ENCODE measurements at places on chromosomes 11 and 22.

DNA sequence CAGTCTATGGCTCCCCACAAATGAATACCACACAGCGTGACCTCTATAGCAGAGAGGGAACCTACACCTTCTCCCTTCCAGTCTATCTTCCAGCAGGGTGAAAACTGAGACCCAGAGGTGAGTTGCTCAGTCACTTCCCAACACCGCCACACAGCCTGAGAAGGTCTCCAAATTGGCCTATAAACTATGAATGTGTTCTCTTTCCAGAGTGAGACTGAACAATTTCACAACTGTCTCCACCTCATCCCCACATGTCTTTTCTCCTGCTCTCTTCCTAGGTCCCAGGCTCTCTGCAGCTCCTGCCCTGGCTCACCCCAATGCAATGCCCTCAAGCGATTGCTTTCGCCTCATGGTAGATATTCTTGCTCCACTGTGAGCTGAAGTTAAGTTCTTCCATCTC, 14.0 kb downstream of the CLMP start:
- DNase-seq = no peak

GRCh38 chr22:40414838-40415505, 44.6 kb downstream of the SGSM3 start:
- no peak for DNase-seq

GRCh38 chr11:62600367-62601121, 1.1 kb downstream of the MTA2 start:
- DNase-seq = no peak

- DNase-seq = peak; percentile 51
Measured at GRCh38 chr11:10208131-10208575, 85.9 kb downstream of the SBF2 start.

GRCh38 chr11:44709966-44710365, 16.8 kb upstream of the TSPAN18 start:
- DNase-seq = no peak
